ENCODE measurements at places on chromosomes 3 and 15. TPM values are rescaled to one million over a fixed set of nuclear protein-coding genes. Genes with fewer than 3 reads are reported as not detected.

Gene GCSAM
- not detected for total RNA-seq

Gene RASL12
- total RNA-seq = 0.09 TPM

Gene TMEM158
- total RNA-seq = 24.2 TPM

Gene DUOXA2
- total RNA-seq = not detected

Gene CLDN11
- 0.14 TPM for total RNA-seq

Measured in A549 treated with CpdA at 1 μM for 4 hours (cell line).